Fibroblast of gingiva (primary cell): ENCODE measurements at places on chromosomes 1 and 21.

GRCh38 chr1:162370161-162370560 lies 6.5 kb downstream of the SPATA46 start:
- DNase-seq: no peak

GRCh38 chr1:44351289-44351688 lies 3.8 kb downstream of the ERI3 start:
- no peak for DNase-seq

DNA sequence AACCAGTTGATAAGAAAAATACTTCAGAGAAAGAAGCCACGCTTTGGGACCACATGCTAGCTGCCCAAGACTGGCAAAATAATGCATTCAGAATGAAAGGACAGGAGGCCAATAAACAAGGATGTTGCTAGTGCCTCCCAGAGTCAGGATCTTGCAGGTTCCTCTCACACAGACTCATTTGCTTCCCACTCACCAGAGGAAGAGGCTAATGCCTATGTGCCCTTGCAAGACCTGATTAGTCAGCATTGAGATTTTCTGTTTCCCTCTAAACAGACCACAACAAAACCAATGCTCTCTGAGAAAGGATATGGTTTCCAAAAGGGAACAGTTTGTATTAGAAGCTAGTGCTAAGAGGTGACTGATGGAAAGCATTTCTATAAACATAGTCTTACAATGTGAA lies 85.7 kb downstream of the NRDC start:
- peak; percentile 32 for DNase-seq

DNA sequence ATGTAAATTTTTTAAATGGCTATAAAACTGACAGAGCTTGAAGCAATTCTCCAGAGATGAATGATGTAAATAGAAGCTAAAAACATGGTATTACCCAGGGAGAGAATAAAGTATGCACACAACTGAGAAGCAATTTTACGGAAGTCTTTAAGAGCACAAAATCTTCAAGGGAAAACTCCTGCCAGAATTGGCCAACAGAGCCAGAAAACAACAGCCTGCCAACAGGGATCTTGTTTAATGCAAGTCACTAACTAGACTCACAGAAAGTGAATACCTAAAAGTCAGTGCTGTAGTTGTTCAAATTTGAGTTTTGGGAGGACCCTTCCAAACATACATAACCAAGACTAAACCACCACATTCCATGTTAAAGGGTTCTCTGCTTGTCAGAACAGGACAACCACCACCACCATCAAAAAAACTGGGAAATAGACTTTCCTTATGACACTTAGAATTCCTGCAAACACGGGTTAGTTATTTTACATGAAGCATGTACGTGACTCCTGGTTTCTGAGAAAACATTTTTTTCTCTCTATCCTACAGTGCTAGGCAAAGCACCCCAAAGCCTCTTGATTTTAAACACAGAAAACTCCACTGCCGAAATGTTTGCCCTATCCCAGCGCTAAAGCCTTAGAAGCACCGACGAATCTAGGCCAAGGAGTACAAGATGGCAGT lies 1.6 kb downstream of the EPS15 start:
- DNase-seq: peak; percentile 57

- DNase-seq: no peak
Measured at GRCh38 chr1:241331328-241332036, 25.5 kb downstream of the RGS7 start.

DNA sequence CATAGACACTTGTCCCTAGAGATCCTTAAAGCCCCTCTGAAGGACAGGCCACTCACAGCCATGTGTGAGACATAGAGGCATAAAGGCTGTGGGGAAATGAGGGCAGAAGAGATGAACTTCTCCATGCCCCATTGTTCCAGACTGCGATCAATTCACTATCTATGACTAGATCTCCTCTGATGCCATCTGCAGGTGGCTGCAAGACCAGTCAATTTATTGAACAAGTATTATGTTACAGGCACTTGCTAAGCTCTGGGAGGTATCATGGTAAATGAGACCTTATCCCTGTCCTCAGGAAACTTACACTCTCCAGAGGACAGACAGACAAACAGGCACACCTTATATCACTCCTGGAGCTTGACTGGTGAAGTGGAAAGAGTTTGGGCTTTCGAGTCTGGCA lies 22.9 kb downstream of the UBIAD1 start:
- DNase-seq: no peak

DNA sequence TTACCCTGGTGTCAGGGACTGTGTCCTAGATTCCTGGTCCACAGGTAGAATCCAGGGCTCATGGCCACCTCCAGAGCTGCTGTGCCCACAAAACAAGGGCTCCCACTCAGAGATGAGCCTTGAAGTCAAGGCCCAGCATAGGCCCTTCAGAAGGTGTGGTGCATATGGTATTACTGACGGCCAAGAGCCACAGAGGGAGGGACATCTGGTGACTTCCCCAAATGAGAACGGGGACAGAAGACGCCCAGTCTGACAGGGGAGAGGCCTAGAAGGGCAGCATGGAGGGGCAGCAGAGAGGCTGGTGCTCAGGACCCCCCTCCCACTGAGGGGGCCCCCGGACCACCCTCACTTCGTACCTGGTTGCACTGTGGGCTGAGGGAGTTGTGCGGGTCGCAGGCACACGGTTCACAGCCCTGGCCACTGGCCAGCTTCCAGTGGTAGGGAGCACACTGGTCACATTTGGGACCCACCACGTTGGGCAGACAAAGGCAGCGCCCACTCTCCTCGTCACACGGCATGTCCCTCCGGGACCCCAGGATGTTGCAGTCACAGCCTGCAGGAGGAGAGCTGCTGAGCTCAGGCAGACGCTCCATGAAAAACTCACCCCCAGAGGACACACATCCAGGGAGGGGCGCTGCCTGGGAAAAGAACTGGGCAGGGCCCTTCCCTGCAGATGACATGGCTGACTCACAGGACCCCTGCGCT lies 25.0 kb downstream of the LAMB3 start:
- no peak for DNase-seq

DNA sequence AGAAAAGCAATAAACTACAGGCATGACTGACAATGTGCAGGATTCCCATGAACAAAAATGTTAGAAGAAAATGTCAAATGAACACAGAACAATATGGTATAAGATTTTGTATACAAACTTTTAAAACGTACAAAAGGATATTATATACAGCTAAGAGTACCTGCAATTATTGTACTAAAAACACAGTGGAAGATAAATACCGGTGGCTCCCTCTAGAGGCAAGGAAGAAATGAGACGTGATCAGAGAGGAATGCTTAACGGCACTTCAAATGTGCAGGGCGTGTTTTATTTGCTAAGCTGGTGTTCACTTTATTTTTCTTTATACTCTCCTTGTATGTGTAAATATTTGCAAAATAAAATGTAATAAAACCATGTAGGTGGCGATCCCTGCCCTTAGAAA lies 191.8 kb upstream of the SAMSN1 start:
- DNase-seq: peak; percentile 32

DNA sequence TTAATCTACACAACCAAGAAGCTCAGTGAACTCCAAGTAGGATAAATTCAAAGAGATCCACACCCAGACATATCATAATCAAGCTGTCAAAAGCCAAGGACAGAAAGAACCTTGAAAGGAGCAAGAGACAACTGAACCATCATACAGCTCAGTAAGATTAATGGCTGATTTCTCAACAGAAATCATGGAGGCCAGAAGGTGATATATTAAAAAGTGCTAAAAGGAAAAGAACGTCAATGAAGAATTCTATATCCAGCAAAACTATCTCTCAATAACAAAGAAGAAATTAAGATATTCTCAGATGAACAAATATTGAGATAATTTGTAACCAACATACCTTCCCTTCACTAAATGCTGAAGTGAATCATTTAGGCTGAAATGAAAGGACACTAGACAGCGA lies 161.8 kb downstream of the TRABD2B start:
- DNase-seq: no peak

DNA sequence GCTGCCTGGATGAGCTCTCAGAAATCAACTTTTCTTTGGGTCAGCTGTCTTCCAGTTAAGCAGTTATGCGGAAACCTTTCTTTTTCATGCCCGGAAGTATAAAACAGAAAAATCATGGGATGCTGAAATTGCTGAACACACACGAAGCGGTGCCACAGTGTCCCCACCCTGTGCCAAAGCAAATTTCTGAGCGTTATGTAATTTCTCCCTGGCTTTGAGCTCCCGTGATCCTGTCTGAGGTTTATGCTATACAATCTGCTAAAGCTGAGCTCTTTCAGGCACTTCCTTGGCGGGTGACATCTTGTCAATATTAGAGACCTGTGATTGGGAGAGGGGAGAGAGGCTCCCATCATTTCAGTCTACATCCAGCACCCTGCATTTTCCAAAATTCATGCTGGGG lies 201.7 kb downstream of the ROR1 start:
- DNase-seq: peak; percentile 4

- no peak for DNase-seq
Measured at GRCh38 chr1:22225858-22226589, 83.1 kb upstream of the WNT4 start.

GRCh38 chr1:7198664-7199063 lies 413.4 kb downstream of the CAMTA1 start:
- no peak for DNase-seq

DNA sequence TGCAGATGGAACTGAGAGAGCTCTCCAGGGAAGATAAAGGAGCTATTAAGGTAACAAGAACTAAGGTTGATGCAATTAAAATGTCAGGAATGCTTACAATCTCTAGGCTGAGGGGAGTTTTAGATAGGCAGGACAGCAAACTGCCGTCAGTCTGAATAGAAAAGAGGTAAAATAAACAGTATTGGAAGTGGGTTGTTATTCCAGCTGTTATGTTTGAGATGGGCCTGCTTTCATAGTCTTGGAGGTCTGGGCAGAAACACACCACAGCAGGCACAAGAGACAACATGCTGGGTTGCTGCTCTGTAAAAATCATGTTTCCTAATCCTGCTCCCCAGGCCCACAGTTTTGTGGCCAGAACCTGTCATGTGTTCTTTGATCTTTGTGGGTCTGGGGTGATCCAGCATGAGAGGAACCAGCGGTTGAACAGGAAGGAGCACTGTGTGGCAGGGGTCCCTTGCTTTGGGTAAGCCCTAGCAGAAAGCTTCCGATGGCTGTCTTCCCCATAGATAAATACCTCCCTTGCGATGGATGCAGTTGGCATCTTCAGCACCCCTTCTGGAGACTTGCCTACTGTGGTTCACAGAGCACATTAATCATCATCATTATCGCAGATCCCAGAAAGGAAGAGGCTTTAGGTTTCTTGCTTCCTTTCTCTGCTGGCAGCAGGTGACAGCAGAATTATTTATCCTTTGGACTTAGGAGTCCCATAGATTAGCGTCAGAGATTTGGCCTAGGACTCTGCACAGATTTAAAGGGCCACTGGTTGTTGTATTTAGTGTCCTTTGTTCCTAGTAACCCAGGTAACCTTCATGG lies 97.1 kb downstream of the AK5 start:
- no peak for DNase-seq

DNA sequence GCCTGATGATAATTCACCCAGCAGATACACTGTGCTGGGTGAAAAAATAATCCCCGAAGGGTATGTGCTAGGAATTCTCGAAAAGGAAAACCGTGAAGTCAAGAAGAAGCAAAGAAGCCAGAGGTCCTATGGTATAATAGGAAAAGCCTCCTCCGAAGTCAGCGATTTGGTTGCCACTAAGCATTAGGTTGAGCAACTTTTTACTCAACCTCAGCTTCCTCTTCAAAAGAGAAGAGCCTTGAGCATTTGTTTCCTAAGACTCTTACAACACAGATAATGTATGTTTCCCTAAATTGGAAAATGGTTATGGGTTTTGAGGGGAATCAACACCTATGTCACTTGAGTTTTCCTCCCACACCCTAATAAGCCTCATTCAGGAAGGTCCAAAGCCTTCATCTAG lies 21.3 kb upstream of the MNDA start:
- no peak for DNase-seq

GRCh38 chr1:86137436-86137835 lies 19.1 kb downstream of the COL24A1 start:
- DNase-seq: peak; percentile 70

- no peak for DNase-seq
Measured at GRCh38 chr1:26994020-26994786, 711 bp downstream of the TRNP1 start.

DNA sequence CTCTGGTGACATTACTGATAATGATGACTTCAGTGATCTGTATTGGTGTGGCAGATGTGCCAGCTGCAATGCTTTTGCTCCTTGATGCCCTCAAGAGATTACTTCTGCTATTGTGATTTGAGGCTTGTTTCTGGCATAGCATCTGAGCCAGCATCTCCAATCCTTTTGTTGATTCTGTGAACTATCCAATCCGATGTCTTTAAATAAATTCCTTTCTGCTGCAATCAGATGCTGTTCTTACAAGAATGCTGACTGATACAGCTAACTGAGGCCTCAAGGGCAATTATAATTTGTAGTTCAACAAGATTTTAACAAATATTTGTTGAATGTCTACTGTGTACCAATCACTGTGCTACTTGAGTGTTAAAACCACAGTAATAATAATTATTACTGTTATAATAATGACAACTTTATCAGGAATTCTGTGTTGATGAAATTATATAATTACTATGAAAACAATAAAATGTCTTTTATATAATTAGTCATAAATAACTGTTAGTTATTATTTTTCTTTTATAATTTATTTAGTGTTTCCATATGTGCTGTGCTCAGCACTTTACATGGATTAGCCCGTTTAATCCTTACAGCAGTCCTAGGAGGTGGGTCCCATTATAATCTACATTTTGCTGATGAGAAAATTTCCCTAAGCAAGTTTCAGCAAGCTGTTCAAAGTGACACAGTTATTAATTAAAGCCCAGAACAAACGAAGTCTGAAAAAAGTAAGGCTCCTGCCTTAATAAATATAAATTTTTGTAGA lies 308.2 kb downstream of the BRINP3 start:
- no peak for DNase-seq

DNA sequence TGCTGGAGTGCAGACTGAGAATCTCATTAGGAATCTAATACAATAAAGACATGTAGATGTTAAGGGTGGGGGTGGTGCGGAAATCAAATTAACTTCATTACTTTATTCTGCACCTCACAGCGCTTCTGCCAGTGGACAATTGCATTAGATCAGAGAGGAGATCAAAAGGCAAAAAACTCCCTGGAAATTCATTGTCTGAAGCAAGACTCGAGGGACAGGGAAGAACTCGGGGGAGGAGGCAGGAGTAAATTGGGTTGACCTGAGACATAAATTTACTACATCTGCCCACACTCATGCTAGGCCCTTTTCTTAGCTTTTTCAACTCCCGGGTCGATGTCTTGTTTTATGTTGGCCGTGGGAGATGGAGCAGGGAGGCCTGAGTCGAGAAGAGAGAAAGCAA lies 315.4 kb downstream of the SPATA17 start:
- no peak for DNase-seq

GRCh38 chr1:14658642-14659041 lies 60.2 kb downstream of the KAZN start:
- no peak for DNase-seq

- peak; percentile 64 for DNase-seq
Measured at GRCh38 chr1:47991187-47991586, 6.0 kb downstream of the TRABD2B start.

DNA sequence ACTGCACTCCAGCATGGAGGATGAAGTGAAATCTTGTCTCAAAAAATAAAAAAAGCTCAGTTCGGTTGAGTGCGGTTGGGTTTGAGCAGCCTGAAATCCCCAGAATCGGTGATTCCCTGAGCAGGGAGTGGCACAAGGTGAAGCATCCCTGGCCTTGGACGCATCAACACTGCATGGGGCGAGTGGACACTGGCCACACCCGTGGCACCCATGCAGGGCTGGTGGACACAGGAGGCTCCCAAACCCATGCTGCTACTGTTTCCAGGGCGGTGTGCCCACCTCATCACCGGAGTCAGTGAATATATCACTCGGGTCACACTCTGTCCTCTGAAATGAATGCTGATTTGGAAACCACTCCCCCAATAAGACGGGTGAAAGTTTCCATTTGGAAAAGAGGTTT lies 53.4 kb upstream of the ACTRT2 start:
- DNase-seq: no peak

- DNase-seq: no peak
Measured at GRCh38 chr1:116711263-116711840, 42.9 kb upstream of the CD2 start.
